ENCODE measurements at places on chromosomes 6 and 20.

DNA sequence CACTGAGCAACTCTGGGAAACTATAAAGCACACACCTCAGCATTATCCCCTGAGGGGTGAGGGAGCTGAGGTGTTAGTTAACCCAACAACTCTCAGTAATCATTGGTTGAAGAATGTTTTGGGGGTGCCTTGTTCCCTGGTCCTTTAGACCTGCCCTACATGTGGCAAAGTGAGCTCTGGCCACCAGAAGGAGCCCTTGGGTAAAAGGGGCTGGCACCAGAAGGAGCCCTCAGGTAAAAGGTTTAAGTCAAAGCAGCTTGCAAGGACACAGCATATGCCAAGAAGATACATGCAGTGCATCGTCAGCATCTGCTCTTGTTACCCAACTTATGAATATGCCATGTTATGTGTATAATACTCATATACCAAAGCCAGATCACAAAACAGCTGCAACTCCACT, 1081.7 kb downstream of the KIF16B start:
- no peak for DNase-seq

DNA sequence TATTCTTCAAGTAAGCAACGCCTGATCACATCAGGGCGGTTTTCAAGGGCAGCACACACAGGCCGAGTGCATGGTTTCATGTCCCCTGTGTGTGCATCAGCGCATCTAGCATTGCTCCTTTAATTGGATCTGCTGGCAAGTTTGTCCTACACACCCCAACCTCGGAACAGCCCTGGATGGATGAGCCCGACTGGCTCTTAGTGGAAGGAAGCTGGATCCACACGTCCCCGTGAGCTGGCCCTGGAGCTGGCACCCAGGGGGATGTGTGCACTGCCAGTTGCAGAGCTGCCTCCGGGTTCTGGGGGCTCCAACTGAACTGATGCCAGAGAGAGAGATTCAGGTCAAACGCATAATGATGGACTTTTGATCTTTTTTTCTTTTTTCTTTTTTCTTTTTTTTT, 39.2 kb upstream of the QKI start:
- DNase-seq: no peak

DNA sequence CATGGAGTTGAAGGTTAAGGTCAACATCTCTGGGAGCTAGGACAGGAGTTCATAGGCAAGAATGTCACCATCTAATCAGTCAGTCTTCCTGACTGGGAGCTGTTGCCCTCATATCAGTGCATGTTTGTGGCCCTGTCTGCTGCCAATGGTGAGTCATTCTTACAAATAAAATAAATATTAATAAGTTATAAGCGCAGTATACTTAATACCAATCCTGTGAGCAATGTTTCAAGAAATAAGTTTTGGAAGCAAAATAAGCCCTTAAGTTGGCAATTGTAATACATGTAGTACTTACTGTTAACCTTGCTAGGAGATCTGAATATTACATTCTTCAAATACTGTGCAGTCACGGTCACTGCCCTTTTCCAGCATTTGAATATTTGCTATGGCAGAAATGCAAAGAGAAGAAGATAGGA, 20.2 kb upstream of the MDGA1 start:
- DNase-seq: no peak

- DNase-seq: no peak
Measured at GRCh38 chr6:43451348-43451747, 4.0 kb downstream of the DLK2 start.

DNA sequence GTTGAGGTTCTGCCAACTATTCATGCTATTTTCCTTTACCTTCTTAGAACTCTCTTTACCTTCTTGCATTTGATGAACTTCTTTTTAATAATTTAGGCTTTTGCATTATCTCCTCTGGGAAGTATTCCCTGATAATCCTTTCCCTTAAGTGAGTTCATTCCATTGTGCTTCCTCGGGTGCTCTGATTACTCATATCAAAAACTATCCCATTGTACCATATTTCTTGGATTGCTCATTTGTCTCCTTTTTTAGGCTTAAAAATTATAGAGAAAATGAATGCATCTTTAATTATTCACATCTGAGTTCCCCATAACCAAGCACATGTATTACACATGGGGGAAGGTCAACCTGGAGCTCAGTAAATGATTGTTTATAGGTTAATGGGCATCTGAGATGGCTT, 2.5 kb downstream of the CALHM4 start:
- DNase-seq: no peak

DNA sequence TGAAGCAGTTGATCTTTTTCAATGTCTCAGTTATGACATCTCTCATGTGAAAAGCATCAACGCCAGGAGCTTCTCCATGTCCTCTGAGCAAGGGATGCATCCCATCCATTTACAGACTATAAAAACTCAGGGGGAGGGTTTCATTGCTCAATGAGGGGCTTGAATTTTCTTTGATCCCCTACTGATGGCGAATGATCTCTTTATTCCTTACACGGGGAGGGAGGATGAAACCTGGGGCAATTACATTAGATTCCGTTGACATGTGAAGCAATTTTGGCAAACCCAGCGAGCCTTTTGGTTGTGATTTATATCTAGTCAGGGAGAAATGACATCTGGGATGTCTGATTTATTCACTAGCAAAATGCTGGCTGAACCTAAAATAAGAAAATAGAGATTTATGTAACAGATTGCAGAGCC, 268.9 kb downstream of the HIVEP2 start:
- DNase-seq: no peak

GRCh38 chr6:151537556-151537955, 43.7 kb downstream of the CCDC170 start:
- DNase-seq: no peak

GRCh38 chr6:134934793-134935485, 15.0 kb downstream of the ALDH8A1 start:
- DNase-seq: no peak

Measured in suppressor macrophage treated with lipopolysaccharide for 1 hour (primary cell).